Activated CD4-positive, CD25-positive, alpha-beta regulatory T cell treated with anti-CD3 and anti-CD28 coated beads, Interleukin-2, amount 50 U/mL, for 16 hours (primary cell): ENCODE measurements at places on chromosomes 4 and X.

GRCh38 chr4:184342167-184342856 is 124.6 kb upstream of the ENPP6 start:
- no peak for DNase-seq

- no peak for DNase-seq
Measured at GRCh38 chr4:98653890-98654867, 4.2 kb downstream of the TSPAN5 start.

- DNase-seq, result no peak
Measured at GRCh38 chr4:176205299-176205698, 9.9 kb upstream of the SPATA4 start.

- no peak for DNase-seq
Measured at GRCh38 chr4:48275686-48276085, 6.0 kb upstream of the TEC start.

DNA sequence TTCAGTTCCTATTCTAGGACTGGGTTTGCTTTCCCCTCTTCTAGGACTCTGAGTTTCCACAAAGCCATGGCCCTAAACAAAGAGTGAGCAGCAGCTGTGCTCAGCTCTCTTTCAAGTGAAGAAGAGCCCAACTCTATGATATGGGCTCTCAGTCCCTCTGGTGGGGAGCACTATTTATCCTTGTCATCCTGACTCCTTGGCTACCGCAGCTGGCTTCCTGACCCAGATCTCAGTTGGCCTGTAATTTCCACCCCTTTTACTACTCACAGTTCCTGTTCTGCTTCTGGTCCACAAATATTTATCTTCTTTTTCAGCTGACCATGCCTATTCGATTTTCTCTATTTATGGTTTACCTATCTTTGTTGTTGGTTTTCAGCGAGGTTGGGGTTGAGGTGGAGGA is 33.8 kb downstream of the F8 start:
- DNase-seq, result no peak

GRCh38 chr4:147355032-147355656 is 125.8 kb upstream of the EDNRA start:
- no peak for DNase-seq

GRCh38 chrX:154378799-154379568 is at the start of gene EMD:
TSS of gene EMD (plus strand) at chrX:154379295. CDS start at chrX:154379485, 190 bp downstream.
- DNase-seq, result peak; percentile 92

DNA sequence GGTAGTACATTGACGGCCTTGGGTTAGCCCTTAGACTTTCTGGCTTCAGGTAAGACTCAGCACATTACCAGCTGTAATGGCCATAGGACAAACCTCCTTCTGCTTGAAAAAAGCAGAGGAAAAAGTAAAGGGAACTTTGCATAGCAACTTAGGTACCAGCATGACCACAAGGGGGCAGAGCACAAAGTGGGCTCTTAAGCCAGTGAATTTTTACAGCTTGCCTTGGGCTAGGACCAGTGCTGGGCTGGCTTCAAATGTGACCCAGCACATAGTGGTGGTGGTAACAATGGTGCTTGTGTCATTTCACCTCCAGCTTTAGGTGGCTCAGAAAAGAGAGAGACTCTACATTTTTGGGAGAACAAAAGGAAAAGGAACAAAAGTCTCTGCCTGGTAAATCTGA is 66.1 kb downstream of the KLHL4 start:
- DNase-seq, result no peak

GRCh38 chr4:42152507-42153504 is at the start of gene BEND4:
TSS of gene BEND4 (minus strand) at chr4:42152655. CDS start at chr4:42152143, 512 bp downstream.
- DNase-seq, result no peak

- DNase-seq, result no peak
Measured at GRCh38 chr4:123898946-123899666, 502.5 kb downstream of the SPRY1 start.

GRCh38 chr4:134327274-134328122 is 125.9 kb upstream of the PABPC4L start:
- no peak for DNase-seq

DNA sequence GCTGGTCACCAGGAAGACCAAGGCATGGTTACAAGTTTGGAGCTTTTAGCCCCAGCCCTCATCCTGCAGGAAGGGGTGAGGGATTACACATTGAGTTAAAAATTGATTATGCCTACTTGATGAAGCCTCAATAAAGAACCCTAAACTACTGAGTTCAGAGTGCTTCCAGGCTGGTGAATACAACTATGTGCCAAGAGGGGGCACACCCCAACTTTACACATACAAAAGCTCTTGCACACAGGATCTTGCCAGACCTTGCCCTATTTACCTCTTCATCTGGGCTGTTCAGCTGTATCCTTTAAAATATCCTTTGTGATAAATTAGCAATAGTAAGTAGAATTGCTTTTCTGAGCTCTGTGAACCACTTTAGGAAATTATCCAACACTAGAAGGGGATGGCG is 489.3 kb downstream of the INPP4B start:
- no peak for DNase-seq

- DNase-seq, result peak; percentile 47
Measured at GRCh38 chr4:140095694-140096482, 58.1 kb downstream of the MAML3 start.

- no peak for DNase-seq
Measured at GRCh38 chr4:8646296-8647093, 53.9 kb downstream of the CPZ start.

DNA sequence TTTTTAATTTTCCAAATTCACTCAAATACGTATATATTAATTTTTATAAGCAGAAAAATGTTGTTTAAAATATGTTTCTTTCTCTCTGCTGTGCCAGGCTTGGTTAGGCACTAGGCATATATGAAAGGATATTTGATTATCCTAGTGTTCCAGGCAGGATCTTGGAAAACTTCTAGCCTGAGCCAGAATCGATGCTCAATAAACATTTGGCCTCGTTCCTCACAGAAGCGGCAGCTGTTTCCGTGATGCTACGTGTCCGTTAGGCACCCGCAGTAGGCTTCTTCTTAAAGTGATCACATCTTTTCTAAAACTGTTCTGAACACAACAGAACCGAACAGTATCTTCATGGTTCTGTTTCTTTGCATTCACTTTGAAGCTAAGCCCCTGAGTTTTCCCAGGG is 50.1 kb upstream of the CRMP1 start:
- no peak for DNase-seq

DNA sequence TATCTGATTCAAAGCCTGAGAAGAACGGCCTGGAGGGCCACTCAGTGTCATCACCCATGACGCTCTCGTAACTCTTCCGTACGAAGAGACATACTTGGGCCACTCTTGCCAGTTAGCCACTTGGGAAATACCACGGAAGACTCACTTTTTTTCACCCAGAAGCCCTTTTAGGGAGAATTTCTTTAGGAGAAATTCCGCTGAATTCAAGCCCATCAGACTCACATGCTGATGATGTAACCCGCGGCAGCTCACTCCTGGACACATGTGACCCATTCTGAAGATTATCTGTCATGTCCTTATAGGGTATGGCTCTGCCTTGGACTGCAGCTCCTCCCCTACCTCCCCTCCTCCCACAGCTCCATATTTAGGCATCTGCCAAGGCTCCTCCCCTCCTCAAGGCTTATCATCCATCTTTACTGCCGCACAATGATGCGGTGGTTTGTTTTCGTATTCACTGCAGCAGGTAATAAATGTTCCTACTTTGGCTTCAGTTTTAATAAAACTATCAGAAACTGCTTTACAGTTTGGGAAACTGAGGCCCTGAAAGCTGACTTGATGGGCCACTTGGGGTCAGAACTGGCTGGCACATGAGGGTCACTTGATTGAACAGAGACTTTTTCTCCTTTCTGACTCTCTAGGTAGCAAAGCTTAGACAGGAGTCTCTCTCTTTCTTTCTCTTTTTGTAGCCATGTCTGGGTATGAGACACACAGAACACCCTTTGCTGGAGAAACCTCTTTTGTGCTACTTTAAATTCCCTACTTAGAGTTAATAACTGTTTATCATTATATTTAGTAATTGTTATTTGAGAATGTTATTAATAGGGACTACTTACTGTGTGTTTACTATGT is 42.1 kb downstream of the RHOH start:
- peak; percentile 71 for DNase-seq

GRCh38 chr4:17521595-17521994 is 6.6 kb downstream of the CLRN2 start:
- no peak for DNase-seq

DNA sequence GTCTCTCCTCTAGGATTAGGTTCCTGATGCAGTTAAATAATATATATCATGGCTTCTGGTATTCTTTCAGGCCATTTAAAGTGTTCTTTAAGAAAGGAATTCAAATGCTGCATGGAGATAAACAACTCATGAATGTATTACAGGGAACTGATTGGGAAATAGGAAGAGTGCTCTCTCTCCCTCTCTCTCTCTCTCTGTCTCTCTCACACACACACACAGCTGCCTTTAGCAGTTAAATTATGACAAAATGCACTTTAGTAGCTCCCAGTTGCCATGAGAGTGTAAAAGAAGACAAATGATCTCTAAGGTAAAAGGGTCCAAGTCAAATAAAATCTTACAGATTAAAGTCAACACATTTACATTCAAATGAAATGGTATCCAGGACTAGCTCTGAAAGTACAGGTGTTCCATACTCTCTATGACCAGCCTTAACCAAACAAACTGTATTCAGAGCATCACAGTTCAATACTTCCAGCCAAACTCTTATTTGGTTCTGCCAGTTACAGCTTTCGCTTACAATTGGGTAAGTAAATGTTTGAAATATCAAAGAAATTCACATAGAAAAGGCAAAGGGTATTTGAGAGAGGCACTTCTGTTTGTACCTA is 94.7 kb upstream of the CXXC4 start:
- DNase-seq, result no peak

DNA sequence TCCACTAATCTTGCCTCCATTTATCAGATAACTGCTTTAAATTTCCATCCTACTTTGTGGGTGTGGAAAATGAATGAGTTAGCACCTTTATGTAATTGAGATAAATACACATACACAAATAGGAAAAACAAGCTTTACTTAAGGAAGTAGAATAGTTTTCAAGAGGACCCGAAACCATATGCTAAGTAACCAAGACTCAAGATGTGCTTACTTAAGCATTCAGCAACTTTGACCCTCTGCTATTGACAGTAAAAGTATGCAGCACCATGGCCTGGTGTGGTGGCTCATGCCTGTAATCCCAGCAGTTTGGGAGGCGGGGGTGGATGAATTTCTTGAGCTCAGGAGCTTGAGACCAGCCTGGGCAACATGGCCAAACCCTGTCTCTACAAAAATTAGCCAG is 29.9 kb downstream of the RNF175 start:
- DNase-seq, result no peak

GRCh38 chr4:133390198-133390855 is 241.2 kb downstream of the PCDH10 start:
- no peak for DNase-seq

DNA sequence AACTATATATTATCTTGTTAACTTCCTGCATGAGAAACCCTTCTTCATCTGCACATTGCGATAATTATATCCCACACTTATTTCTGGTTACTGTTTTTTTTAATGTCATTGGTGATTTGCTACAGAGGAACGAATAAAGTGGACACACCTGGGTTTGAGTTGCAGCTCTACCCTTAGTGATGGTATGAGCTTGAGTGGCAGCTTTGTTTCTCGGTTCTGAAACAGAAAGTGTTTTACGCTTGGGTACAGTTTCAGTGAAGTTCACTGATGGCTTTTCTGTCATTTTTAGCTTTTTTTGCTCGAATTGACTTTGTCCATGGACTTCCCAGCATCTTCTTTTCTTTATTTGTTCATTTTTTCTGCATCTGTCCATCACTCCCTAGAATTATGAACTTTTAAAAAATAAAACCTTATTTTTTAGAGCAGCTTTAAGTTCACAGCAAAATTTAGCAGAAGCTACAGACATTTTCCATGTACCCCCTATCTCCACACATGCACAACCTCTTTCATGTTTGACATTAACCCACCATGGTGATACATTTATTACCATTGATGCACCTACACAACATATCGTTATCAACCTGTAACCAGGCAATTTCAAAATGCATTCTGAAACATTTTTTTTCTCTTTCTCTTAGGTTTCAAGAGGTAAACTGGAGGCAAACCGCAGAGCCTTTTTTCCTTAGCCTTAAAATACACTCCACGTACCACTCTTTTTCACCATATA is 1041.6 kb upstream of the PRKX start:
- DNase-seq, result no peak

- no peak for DNase-seq
Measured at GRCh38 chrX:152902502-152902820, 4.6 kb downstream of the ZNF185 start.

GRCh38 chr4:2051086-2051485 is 8.0 kb upstream of the NAT8L start:
- no peak for DNase-seq

DNA sequence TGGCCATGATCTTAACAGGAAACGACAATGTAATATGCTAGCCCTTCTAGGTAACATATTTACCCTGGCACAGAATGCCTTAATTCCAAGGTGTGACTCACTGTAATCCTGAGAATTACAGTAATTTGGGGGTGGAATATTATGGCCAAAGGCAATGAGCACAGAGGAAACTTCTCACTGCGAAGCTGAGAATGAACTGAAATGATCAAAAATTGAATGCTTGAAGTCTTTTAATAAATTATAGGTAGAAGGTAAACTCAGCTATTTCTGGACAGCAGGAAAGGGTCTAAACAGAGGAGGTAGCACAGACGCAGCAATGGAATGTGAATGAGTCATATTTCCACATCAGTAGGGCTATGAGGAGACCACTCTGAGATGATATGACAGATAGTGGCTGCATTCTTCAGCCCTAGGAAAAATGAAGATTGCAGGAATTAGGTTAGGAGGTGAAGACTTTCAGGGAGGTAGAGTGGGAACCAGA is 312.6 kb downstream of the PACRGL start:
- no peak for DNase-seq

GRCh38 chr4:73315091-73315490 is 56.5 kb upstream of the ANKRD17 start:
- no peak for DNase-seq

DNA sequence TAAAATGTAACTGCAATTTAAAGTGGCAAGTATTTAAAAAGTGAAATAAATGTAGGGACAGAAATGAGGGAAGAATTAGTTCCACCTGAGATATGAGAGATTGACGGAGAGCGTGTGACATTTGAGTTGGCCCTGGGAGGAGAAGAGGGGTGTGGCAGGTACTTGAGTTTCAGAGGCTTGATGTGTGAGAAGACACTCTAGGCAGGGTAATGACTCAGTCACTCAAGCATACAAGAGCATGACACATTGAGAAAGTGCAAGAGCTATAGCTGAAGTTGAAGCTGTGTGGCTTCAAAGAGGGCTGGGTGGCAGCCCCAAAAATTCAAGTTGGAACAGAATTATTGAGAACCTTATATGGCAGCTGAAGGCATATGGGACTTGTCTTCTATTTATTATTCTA is 420.5 kb downstream of the SLITRK2 start:
- DNase-seq, result no peak

- DNase-seq, result no peak
Measured at GRCh38 chr4:113976741-113977525, 2.5 kb downstream of the ARSJ start.

GRCh38 chrX:9670136-9670814 is 95.4 kb downstream of the GPR143 start:
- DNase-seq, result no peak

GRCh38 chr4:21885241-21885640 is 63.3 kb downstream of the KCNIP4 start:
- DNase-seq, result no peak

GRCh38 chr4:27787195-27787594 is 926.6 kb downstream of the STIM2 start:
- DNase-seq, result no peak

GRCh38 chr4:24508541-24508940 is 75.8 kb downstream of the DHX15 start:
- DNase-seq, result no peak
